ENCODE measurements at places on chromosomes 1 and 21. TPM values are rescaled to one million over a fixed set of nuclear protein-coding genes. Genes with fewer than 3 reads are reported as not detected.

DNA sequence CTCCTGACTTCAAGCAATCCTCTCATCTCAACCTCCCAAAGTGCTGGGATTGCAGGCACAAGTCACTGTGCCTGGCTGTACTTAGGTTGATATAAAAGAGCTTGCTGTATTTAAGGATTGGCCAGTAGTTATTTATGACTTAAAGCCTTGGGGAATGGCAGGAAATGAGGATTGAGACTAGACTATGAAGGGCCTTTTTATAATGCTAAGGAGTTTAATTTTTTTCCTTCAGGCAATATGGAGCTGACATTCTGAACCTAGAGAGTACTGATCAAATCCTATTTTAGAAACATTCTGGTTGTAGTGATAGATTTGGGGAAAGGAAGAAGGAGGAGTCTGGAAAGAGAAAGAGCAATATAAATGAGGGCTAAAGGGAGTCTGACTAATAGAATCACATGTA lies 44.7 kb downstream of the MSH4 start:
- DNase-seq: no peak

DNA sequence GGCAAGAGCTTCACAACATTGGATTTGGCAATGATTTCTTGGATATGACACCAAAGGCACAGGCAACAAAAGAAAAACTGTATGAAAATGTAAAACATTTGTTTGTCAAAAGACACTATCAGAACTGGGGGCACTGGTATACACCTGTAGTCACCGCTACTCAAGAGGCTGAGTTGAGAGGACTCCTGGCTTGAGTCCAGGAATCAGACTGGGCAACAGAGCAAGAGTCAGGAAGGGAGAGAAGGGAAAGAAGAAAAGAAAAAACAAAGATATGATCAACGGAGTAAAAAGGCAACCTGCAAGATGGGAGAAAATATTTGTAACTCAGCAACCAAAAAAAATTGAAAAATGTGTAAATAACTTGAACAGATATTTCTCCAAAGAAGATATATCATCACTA lies 6.0 kb upstream of the TUT4 start:
- no peak for DNase-seq

DNA sequence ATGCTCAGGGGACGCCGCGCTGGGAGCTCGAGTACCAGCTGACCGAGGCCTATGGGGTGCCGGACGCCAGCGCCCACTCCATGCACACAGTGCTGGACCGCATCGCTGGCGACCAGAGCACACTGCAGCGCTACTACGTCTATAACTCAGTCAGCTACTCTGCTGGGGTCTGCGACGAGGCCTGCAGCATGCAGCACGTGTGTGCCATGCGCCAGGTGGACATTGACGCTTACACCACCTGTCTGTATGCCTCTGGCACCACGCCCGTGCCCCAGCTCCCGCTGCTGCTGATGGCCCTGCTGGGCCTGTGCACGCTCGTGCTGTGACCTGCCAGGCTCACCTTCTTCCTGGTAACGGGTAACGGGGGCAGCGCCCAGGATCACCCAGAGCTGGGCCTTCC lies 1.3 kb upstream of the XKR8 start:
- DNase-seq: no peak

DNA sequence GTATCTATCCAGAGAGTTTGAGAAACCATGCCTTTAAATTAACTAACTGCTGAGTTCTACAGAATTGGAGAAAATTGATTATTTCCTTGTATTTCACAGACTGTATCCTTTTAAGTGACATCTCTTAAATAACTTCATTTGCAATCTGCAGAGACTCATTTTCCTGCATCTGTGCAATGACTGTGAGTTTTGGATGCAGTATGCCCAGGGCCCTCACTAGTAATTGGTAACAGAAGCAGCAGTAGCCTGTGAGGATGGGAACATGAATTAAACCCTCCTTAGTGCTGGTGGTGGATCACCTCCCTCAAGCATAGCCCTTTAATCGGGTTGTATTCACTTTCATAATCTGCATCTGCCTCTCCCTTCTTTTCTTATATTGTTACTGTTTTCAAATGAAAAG lies 21.7 kb upstream of the SH3D21 start:
- no peak for DNase-seq

Gene VWA1
- polyA plus RNA-seq: 47.9 TPM
